ENCODE measurements at places on chromosomes 4 and X. TPM values are rescaled to one million over a fixed set of nuclear protein-coding genes. Genes with fewer than 3 reads are reported as not detected.

- peak overlapping the region; percentile 81 for H3K27ac ChIP-seq
- no peaks in the 10 kb centered on the region for H3K27me3 ChIP-seq
- peaks cover 17% of the 10 kb centered on the region for H3K4me1 ChIP-seq
- peaks cover 15% of the 10 kb centered on the region for H3K36me3 ChIP-seq
Measured at GRCh38 chr4:6885953-6886557, 23.6 kb upstream of the TBC1D14 start.

DNA sequence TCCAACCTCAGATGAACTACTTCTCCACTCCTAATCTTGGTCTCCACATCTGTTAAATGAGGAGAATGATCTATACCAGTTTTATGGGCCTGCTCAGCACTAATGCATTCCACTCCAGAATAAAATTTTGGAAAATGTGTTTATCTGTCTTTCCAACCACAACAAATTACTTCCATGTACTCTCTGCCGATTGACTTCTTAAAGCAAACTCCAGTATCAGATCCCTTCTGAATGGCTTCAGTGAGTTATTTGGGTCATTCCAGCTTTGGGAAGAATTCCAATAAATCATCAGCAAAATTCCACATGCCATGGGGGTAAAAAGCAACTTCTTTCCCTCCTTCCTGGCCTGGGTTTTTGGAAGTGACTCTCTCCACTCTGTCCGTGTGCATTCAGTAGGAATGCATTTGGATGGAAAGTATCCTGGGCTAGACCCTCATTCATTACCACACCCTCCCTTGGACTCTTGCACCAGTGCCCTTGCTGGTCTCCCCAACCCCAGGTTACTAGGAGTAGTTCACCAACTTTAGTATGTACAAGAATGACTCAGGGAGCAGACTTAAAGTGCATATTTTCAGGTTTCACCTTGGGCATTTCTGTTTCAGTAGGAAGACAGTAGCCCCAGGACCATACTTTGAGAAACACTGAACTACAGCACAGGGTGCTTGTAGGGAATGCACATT, 15.4 kb upstream of the ADH6 start:
- no peaks in the 10 kb centered on the region for H3K27me3 ChIP-seq
- no peak for DNase-seq
- no peak overlapping the region for H3K27ac ChIP-seq

DNA sequence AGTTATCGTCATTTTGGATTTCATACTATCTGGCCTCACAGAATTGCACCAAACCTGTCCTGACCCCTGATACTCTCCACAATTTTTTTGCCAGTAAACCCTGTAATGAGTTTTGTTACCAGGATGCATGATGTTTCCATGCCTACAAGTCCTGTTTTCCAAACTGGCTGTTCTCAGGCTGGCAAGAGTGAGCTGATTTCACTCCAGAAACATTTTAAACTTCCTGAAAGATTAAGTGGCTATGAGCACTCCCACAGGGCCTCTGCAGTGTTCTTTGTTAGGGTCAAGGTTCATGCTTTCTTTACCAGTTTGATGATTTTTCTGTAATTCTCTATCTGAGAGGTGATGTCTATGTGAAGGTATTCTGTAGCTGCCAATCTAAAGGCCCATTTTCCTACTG, 31.7 kb upstream of the PDLIM3 start:
- H3K36me3 ChIP-seq = no peaks in the 10 kb centered on the region
- H3K4me3 ChIP-seq = peak overlapping the region; percentile 11
- peaks cover 35% of the 10 kb centered on the region for H3K4me1 ChIP-seq
- DNase-seq = no peak

GRCh38 chr4:125938541-125938940, 623.8 kb downstream of the FAT4 start:
- no peaks in the 10 kb centered on the region for H3K4me1 ChIP-seq
- no peak overlapping the region for H3K4me3 ChIP-seq
- H3K36me3 ChIP-seq = peaks cover 5% of the 10 kb centered on the region
- no peak overlapping the region for H3K27ac ChIP-seq

- H3K27ac ChIP-seq = no peak overlapping the region
- no peak overlapping the region for H3K4me3 ChIP-seq
- H3K4me1 ChIP-seq = no peaks in the 10 kb centered on the region
- DNase-seq = no peak
Measured at GRCh38 chr4:77251751-77252150, 94.7 kb downstream of the CCNG2 start.

GRCh38 chr4:137794764-137795254, 262.5 kb upstream of the PCDH18 start:
- no peaks in the 10 kb centered on the region for H3K4me1 ChIP-seq
- H3K27me3 ChIP-seq = no peaks in the 10 kb centered on the region
- no peak for DNase-seq
- H3K4me3 ChIP-seq = no peak overlapping the region
- H3K27ac ChIP-seq = no peak overlapping the region

- no peak overlapping the region for H3K4me3 ChIP-seq
- H3K36me3 ChIP-seq = no peaks in the 10 kb centered on the region
- H3K27ac ChIP-seq = no peak overlapping the region
- no peaks in the 10 kb centered on the region for H3K4me1 ChIP-seq
- DNase-seq = no peak
Measured at GRCh38 chr4:132955146-132955545, 193.9 kb upstream of the PCDH10 start.

- DNase-seq = no peak
- peaks cover 95% of the 10 kb centered on the region for H3K4me1 ChIP-seq
- no peak overlapping the region for H3K4me3 ChIP-seq
- H3K27ac ChIP-seq = no peak overlapping the region
- H3K36me3 ChIP-seq = no peaks in the 10 kb centered on the region
- H3K27me3 ChIP-seq = no peaks in the 10 kb centered on the region
Measured at GRCh38 chr4:85788604-85789003, 313.7 kb downstream of the ARHGAP24 start.

DNA sequence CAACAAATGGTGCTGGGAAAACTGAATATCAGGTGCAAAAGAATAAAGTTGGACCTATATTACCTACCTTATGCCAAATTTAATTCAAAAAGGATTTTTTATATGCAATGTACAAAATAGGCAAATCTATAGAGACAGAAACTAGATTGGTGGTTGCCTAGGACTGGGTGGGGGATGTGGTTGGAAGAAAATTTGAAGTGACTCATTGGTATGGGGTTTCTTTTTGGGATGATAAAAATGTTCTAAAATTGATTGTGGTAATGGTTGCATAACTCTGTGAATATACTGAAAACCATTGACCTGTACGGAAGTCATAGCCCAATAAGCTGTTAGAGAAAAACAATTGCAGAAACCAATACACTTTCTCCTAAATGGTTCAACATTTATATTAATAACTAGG, 72.1 kb downstream of the COL4A5 start:
- peaks cover 9% of the 10 kb centered on the region for H3K36me3 ChIP-seq
- H3K27me3 ChIP-seq = no peaks in the 10 kb centered on the region
- DNase-seq = no peak
- H3K4me1 ChIP-seq = peaks cover 37% of the 10 kb centered on the region

DNA sequence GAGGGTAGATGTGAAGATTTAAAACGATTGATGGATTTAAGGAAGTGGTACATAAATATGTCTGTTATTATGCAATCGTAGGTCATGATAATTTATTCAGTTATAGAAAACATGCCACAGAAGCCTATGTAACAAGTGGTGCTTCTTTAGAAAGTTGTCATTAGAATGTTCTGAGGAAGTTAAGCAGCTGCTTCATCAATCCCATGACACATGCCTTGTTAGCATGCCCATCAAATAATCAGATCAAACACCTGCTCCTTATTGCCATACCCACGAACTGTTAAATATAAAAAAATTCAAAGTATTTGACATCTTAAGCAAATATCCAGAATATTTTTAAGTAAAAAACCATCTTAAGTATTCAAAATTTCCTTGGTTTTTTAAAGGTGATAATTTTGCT, 76.4 kb upstream of the MYOZ2 start:
- no peak for DNase-seq
- no peak overlapping the region for H3K27ac ChIP-seq
- H3K4me1 ChIP-seq = no peaks in the 10 kb centered on the region
- H3K27me3 ChIP-seq = no peaks in the 10 kb centered on the region
- H3K36me3 ChIP-seq = no peaks in the 10 kb centered on the region

DNA sequence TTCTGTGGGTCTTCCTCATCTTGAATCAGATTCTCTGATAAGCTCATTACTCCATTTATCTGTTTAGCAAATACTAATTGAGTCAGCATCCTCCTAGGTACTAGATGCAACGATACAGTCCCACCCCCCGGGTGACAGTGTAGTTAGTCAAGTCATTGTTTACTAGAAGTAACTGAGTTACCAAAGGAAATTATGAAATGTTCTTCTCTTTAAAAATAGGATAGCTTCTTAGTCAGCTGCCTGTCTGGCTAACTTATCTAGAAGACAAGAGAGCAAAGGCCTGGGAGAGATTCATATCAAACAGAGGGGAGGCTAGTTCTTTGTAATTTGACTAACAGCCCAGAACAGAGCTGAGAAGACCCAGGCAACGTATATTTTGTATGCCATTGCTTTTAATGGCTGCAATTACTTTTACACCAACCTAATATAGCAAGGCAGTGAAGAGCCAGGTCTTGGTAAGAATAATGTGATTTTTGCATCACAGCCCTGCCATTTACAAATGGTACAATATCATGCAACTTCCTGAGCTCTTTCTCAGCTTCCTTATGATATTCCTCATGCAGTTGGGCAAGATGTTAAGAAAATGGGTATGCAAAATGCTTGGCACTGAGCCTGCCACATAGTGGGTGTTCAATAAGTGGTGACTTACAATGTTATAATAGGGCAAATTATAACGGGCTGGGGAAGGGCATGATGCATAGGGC, 149.9 kb downstream of the CHIC2 start:
- no peak overlapping the region for H3K27ac ChIP-seq
- H3K4me1 ChIP-seq = peaks cover 5% of the 10 kb centered on the region
- H3K36me3 ChIP-seq = no peaks in the 10 kb centered on the region
- H3K4me3 ChIP-seq = no peak overlapping the region
- H3K27me3 ChIP-seq = no peaks in the 10 kb centered on the region

DNA sequence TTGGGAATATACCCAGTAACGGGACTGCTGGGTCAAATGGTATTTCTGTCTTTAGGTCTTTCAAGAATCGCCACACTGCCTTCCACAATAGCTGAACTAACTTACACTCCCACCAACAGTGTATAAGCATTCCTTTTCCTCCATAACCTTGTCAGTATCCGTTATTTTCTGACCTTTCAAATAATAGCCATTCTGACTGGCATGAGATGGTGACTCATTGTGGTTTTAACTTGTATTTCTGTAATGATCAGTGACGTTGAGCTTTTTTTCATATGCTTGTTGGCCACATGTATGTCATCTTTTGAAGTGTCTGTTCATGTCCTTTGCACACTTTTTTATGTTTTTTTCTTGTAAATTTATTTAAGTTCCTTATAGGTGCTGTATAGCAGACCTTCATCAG, 81.2 kb downstream of the ADAM29 start:
- no peak overlapping the region for H3K27ac ChIP-seq
- no peak overlapping the region for H3K4me3 ChIP-seq
- DNase-seq = no peak
- peaks cover 5% of the 10 kb centered on the region for H3K27me3 ChIP-seq
- H3K4me1 ChIP-seq = no peaks in the 10 kb centered on the region

GRCh38 chr4:90799895-90800294, 672.7 kb downstream of the CCSER1 start:
- H3K4me3 ChIP-seq = no peak overlapping the region
- peaks cover 5% of the 10 kb centered on the region for H3K36me3 ChIP-seq
- no peaks in the 10 kb centered on the region for H3K4me1 ChIP-seq
- DNase-seq = no peak
- peaks cover 2% of the 10 kb centered on the region for H3K27me3 ChIP-seq

DNA sequence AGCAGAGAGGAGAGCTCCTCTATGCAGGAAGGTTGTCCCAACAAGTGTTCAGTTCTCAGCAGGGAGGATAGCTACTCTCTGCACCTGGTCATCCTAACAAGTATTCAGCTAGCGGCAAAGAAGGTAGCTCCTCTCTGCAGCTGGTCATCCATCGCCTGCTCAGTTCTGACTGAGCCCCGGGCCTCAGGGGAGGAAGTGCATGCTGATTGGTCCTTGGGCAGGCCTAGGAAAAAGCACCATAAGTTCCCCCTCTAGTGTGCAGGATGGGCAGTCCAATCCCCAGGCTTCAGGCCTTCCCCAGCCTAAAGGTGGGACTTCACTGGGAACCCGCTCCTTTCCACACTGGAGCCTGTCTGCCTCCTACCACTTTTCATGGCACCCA, 4.4 kb upstream of the FBXW7 start:
- DNase-seq = no peak
- no peak overlapping the region for H3K4me3 ChIP-seq
- no peaks in the 10 kb centered on the region for H3K27me3 ChIP-seq

DNA sequence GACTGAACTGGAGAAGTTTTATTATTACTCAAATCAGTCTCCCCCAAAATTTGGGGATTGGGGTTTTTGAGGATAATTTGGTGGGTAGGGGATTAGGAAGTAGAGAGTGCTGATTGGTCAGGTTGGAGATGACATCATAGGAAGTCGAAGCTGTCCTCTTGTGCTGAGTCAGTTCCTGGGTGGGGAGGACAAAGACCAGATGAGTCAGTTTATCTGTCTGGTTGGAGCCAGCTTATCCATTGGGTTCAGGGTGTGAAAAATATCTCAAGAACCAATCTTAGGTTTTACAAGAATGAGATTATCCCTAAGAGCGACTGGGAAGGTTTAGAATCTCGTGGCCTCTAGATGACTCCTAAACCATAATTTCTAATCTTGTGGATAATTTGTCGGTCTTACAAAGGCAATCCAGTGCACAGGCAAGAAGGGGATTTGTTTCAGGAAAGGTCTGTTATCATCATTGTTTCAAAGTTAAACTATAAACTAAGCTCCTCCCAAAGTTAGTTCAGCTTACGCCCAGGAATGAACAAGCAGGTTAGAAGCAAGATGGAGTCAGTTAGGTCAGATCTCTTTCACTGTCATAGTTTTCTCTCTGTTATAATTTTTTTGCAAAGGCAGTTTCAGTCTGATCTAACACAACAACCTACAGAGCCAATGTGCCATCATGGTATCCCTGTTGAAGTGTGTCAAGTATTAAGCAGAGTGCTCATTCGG, 274.5 kb downstream of the SLC7A11 start:
- DNase-seq = no peak
- H3K27me3 ChIP-seq = no peaks in the 10 kb centered on the region
- no peaks in the 10 kb centered on the region for H3K36me3 ChIP-seq
- H3K4me1 ChIP-seq = no peaks in the 10 kb centered on the region
- no peak overlapping the region for H3K4me3 ChIP-seq
- no peak overlapping the region for H3K27ac ChIP-seq

DNA sequence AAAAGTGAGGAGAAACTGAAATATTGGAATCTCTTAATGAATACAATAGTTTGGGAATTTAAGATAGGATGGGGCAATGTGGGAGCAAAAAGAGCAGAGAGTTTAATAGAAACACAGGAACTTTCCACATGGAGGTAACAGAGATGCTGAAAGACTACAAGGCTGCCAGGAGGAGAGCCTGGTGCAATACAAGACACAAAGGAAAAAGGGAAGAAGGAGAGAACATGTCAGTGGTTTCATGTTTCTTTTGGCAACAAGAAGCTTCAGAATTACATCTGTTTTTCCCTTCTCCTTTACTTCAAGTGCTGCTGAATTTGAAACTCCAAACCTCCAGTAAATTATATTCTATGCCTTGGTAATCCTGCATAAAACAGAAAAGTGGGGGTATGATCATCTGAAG, 474.3 kb downstream of the FAT4 start:
- H3K27ac ChIP-seq = no peak overlapping the region
- H3K27me3 ChIP-seq = no peaks in the 10 kb centered on the region
- DNase-seq = no peak
- no peak overlapping the region for H3K4me3 ChIP-seq
- H3K4me1 ChIP-seq = peaks cover 10% of the 10 kb centered on the region
- H3K36me3 ChIP-seq = no peaks in the 10 kb centered on the region

Gene AMOT
- total RNA-seq = 7.1 TPM

Gene OSTC
- total RNA-seq = 365 TPM

Gene PDCL2
- not detected for total RNA-seq

Gene XAGE1B
- not detected for total RNA-seq

Gene F8A2
- not detected for total RNA-seq

Gene ADGRG2
- total RNA-seq = 0.15 TPM

Gene PAGE5
- not detected for total RNA-seq
